CD4-positive, alpha-beta memory T cell (primary cell): ENCODE measurements at places on chromosomes 1 and 21. TPM values are rescaled to one million over a fixed set of nuclear protein-coding genes. Genes with fewer than 3 reads are reported as not detected.

- no peak for DNase-seq
Observed at GRCh38 chr1:110319332-110320167, 19.6 kb upstream of the RBM15 start.

DNA sequence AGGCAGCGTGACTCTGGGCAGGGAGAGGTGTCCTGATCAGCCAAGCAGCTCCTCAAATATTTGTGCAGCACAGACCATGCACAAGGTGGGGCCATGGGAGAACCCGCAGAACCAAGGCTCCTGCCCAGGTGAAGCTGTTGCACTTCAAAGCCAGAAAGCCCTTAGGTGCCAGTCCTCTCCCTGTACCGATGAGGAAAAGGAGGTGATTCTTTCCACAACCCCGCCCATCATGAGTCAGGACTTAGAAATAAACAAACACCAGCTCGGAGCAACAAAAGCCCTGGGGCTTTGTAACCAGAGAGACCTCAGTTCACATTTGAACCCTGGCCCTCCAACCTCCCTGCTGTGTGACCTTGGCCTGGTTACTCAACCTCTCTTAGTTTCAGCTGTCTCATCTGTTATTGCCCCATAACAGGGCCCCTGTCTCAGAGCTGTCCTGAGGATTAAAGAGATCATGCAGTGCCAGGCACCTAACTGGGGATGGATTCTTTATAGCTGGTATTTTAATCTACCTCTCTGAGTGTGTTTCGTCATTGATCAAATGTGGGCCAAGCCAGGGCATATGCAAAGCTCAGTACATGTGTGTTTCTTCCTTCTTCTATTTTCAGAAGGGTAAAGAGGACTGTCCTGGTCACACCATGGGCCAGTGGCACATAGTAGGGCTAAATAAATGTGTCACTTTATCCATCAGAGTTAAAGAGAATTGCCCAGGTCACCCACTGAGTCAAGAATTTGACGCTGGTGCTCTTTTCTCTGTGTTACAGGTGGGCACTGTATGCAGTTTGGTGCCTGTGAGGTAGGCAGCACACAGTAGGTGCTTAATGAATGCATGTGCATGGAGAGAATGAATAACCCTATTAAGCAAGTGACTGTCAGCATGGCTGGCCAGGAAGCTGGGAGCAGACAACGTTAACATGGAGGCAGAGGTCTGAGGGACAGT is 1.4 kb downstream of the LDLRAD1 start:
- DNase-seq: no peak

GRCh38 chr1:29500041-29500440 is 263.7 kb downstream of the PTPRU start:
- no peak for DNase-seq

- DNase-seq: no peak
Observed at GRCh38 chr1:52786148-52786547, 56.4 kb upstream of the ZYG11A start.

DNA sequence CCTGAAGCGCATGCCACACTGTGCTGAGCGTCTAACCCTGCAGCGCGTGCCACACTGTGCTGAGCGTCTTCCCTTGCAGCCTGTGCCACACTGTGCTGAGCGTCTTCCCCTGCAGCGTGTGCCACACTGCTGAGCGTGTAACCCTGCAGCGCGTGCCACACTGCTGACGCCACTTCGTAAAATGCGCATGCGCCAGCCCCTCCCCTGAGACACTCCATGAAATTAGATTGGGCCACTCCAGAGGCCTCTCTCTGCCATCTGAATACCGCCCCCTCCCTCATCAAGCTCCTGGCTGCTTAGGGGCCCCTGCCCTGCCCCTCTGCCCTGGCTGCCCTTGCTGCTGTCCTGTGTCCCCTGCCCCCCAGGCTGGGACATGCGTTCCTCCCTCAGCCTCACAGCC is 84.8 kb downstream of the POFUT2 start:
- DNase-seq: no peak

DNA sequence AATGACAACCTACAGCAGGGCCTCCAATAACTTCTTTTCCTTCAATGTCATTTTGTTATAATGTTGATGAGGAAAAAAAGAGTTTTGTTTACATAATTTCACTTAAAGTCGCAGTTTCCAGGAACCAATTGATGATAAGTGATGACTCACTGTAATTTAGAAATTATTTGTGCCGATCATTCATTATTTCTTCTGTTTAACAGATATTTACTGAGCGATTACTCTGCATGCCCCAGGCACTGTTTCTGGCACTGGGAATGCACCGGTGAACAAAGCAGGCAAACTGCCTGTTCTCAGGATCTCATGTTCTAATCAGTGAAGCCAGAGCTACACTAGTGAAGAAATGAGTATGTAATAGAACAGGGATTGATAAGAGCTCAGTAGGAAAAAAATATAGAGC is 403.4 kb downstream of the NTNG1 start:
- no peak for DNase-seq

DNA sequence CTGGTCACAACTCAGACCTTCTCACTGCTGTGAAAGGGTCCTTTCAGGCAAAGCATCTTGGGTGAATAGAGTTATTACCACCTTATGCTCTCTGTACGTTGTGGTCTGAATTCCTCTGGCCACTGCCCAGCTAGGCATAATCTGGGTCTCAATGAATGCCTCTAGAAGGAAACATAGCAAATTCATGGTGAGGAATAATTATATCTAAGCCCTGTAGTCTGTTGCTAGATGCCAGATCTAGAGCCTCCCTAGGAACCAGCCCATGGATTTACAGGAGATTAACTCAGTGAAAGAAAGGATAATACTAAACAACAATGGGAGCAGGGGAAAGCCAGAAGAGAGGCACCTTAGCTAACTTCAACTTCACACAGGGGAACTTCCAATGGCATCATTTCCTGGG is 2.4 kb upstream of the COL11A1 start:
- DNase-seq: no peak

- DNase-seq: no peak
Observed at GRCh38 chr1:59520827-59521418, 224.0 kb downstream of the FGGY start.

DNA sequence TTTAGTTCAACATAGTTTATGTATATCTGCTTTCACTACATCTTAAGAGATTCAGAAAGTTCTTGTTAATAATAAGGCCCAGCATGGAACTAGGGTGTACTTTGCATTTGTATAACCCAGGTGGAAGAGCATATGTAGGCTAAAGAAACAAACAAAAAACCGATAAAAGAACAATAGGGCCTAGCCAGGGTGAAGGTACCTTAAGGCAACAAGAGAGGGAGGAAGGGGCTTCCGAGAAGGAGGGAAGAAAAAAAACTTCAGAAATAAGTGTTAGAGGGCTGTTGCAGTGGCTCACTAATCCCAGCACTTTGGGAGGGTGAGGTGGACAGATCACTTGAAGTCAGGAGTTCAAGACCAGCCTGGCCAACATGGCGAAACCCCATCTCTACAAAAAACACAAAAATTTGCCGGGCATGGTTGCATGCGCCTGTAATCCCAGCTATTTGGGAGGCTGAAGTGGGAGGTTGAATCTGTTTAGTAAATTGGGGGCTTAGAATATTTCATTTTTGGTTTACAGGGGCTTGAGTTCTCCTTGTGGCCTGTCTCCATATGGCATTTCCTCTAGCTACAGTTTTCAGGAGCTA is 4.7 kb upstream of the SPATA45 start:
- no peak for DNase-seq

DNA sequence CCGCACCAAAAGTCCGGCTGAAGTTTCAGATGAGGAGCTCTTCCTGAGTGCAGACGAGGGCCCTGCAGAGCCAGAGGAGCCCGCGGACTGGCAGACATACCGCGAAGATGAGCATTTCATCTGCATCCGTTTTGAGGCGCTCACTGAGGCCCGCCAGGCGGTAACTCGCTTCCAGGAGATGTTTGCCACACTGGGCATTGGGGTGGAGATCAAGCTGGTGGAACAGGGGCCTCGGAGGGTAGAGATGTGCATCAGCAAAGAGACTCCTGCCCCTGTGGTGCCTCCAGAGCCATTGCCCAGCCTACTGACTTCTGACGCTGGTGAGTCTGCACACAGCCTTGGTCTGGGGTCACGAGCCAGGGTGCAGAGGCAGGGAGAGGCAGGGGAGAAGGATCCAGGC is 84.7 kb downstream of the TRIM11 start:
- no peak for DNase-seq

- DNase-seq: no peak
Observed at GRCh38 chr1:84582802-84583587, 8.8 kb upstream of the CTBS start.

- no peak for DNase-seq
Observed at GRCh38 chr1:184027826-184028695, 9.5 kb downstream of the COLGALT2 start.

DNA sequence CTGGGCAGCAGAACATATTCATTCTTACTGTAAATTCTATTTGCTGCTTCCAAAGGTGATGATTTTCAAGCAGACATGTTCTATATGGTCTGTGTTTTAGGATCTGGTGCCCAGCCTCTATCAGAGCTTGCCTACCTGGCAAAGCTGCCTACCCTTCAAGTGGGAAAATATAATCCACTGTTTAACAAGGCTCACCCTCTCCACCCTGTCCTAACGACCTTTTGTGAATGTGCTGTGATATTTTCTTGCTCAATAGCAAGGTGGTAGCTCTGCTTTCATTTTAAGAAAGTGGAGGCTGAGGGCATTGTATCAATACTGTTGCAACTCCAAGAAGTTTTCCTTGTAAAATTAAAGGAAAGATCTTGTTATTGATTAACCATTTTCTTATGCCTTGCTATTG is 26.0 kb upstream of the AGO1 start:
- DNase-seq: no peak

DNA sequence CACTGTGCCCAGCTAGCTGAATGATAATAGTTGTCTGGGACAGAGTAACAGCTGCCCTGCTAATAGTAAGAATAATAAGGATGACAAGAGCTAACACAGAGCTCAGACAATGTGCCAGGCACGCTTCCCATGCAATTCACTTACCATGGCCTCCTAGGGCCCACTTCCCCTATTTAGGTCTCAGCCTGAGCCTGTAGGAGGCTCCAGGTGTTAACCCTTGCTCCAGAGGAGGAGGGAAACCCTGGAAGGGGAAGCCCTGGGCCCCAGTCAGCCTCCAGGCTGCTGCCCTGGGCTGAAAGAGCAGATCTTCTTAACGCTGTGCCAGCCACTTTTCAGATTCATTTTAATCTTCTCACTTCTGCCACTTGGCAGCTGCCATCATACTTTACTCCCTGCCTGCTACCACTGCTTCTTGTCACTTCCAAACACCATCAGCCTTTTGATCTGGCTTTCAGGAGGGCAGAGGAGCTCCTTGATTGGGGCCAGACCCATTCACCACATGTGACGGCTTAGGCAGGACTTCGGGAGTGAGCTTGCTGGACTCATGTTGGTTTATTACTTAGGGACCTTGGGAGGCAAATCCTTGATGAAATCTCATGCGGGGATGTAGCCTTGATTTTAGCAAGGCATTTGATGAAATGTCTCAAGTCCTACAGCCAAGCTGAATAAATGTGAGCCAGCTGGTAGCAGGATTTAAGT is 66.7 kb upstream of the PARP1 start:
- DNase-seq: no peak

DNA sequence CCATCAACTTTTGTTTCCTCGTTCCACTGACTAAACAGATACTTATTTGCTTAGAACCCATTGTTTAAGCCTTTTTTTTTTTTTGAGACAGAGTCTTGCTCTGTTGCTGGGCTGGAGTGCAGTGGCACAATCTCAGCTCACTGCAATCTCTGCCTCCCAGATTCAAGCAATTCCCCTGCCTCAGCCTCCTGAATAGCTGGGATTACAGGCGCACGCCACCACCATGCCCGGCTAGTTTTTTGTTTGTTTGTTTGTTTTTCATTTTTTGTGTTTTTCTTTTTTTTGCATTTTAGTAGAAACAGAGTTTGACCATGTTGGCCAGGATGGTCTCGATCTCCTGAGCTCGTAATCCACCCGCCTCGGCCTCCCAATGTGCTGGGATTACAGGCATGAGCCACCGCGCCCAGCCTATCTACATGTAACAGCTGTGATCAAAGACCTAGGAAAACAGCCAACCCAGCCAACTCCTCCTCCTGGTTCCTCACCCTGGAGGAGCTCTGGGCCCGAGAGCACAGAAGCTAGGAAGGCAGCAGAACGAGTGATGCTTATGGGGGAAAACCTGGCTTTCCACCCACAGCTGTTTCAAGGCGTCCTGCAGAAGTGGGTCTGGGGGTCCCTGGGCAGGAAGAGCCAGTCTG is 32.9 kb downstream of the KCNN3 start:
- DNase-seq: no peak

- DNase-seq: no peak
Observed at GRCh38 chr1:181646710-181647109, 163.4 kb downstream of the CACNA1E start.

- DNase-seq: no peak
Observed at GRCh38 chr1:216596281-216596862, 126.9 kb downstream of the ESRRG start.

- DNase-seq: no peak
Observed at GRCh38 chr21:35585155-35585554, 475.2 kb downstream of the SETD4 start.

DNA sequence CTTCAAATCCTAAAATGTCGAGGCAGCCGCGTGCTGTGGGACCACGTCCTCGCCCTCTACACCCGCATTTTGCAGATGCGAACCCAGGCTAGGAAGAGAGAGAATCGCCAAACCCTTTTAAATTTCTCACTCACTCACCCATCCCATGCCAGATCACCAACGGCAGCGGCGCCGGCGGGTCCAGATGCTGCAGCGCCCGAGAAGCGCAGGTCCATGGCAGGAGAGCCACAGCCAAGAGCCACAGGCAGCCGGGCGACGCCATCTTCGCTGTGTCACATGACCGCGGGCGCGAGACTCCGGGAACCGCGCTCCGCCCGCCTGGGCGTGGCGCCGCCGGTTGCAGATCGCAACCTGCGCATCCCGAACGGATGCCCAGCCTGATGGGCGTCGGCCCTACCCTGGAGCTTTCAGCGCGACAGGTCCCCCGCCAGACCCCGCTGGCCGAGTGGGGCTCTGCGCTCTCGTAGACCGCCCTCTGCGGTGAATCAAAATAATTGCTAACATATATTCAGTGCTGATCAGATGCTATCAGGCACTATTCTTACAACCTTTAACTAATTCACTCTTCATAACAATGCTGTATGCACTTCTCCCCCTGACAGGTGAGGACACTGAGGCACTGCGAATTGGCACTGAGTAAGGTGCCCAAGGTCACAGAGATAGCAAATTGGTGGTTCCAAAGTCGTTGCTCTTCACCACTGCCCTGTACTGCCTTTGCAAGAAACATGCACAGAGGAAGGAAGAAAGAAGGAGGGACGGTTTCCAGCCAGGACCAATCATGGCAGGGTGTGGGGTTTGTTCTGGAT is at the start of gene PPT1:
Gene PPT1 (minus strand): TSS at position 276 of the 806 bp plus-strand sequence. CDS start 14 bp downstream, at position 262.
- peak; percentile 79 for DNase-seq

S100A4 gene
- 3,815 TPM for polyA plus RNA-seq

GNG12 gene
- not detected for polyA plus RNA-seq

NCF2 gene
- polyA plus RNA-seq: 6.9 TPM

CYP4A22 gene
- not detected for polyA plus RNA-seq

HCRTR1 gene
- not detected for polyA plus RNA-seq

NUP133 gene
- 18.6 TPM for polyA plus RNA-seq

HES2 gene
- not detected for polyA plus RNA-seq

PGLYRP3 gene
- not detected for polyA plus RNA-seq

FHAD1 gene
- 0.03 TPM for polyA plus RNA-seq

C1orf216 gene
- polyA plus RNA-seq: 15.2 TPM

CCSAP gene
- 3.9 TPM for polyA plus RNA-seq

RHCE gene
- 0.31 TPM for polyA plus RNA-seq

SLAMF8 gene
- polyA plus RNA-seq: not detected

RAB7B gene
- polyA plus RNA-seq: not detected
